Tibial nerve (tissue), 4 donors: ENCODE measurements at places on chromosomes 6 and 20. TPM values are rescaled to one million over a fixed set of nuclear protein-coding genes. Genes with fewer than 3 reads are reported as not detected.

DNA sequence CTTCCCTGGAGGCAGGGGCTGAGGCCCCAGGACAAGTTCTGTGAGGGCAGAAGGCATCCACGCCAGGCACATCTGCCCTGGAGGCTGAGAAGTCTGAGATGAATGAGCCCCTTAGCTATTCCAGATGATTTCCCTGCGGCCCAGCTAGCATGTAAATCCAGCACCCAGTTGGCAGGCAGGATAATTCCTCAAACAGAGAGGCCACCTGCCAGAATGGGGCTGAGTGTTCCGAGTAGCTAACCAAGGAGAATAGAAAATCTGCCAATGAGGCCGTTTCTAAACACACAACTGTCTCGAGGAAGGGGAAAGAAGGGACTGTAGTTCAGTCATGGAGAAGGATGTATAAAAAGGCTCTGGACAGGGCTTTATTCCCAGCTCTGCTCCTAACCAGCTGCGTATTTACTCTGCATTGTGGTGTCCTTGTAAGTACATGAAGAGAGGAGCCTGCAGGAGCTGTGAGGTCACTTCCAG lies 211.4 kb upstream of the CDYL start:
- H3K27me3 ChIP-seq, result no peaks in the 10 kb centered on the region
- no peaks in the 10 kb centered on the region for H3K36me3 ChIP-seq
- no peak for DNase-seq
- no peaks in the 10 kb centered on the region for H3K4me1 ChIP-seq

- H3K4me1 ChIP-seq, result no peaks in the 10 kb centered on the region
- no peak overlapping the region for H3K4me3 ChIP-seq
- no peaks in the 10 kb centered on the region for H3K36me3 ChIP-seq
- H3K27ac ChIP-seq, result no peak overlapping the region
- no peak for DNase-seq
Measured at GRCh38 chr6:167993169-167993568, 4.3 kb upstream of the KIF25 start.

GRCh38 chr20:61643656-61644377 lies 391.8 kb downstream of the CDH4 start:
- no peak overlapping the region for H3K27ac ChIP-seq
- DNase-seq, result peak; percentile 14
- H3K4me3 ChIP-seq, result no peak overlapping the region
- no peaks in the 10 kb centered on the region for H3K4me1 ChIP-seq
- no peaks in the 10 kb centered on the region for H3K36me3 ChIP-seq

GRCh38 chr20:14051454-14051853 lies 56.1 kb downstream of the MACROD2 start:
- H3K27ac ChIP-seq, result no peak overlapping the region
- H3K27me3 ChIP-seq, result no peaks in the 10 kb centered on the region
- no peaks in the 10 kb centered on the region for H3K36me3 ChIP-seq
- no peaks in the 10 kb centered on the region for H3K4me1 ChIP-seq
- DNase-seq, result no peak

PCNA gene
- 34.2 TPM for total RNA-seq

- H3K27ac ChIP-seq, result no peak overlapping the region
- no peak overlapping the region for H3K4me3 ChIP-seq
- H3K36me3 ChIP-seq, result no peaks in the 10 kb centered on the region
- H3K4me1 ChIP-seq, result no peaks in the 10 kb centered on the region
- no peaks in the 10 kb centered on the region for H3K27me3 ChIP-seq
Measured at GRCh38 chr20:52054123-52054522, 137.5 kb downstream of the ZFP64 start.

GRCh38 chr6:57190140-57190539 lies 18.0 kb downstream of the BAG2 start:
- no peak overlapping the region for H3K4me3 ChIP-seq
- H3K27me3 ChIP-seq, result no peaks in the 10 kb centered on the region
- H3K27ac ChIP-seq, result no peak overlapping the region
- no peaks in the 10 kb centered on the region for H3K4me1 ChIP-seq

- no peaks in the 10 kb centered on the region for H3K4me1 ChIP-seq
- H3K27ac ChIP-seq, result no peak overlapping the region
- H3K36me3 ChIP-seq, result no peaks in the 10 kb centered on the region
Measured at GRCh38 chr6:155867682-155868081, 412.0 kb upstream of the NOX3 start.

- DNase-seq, result no peak
- H3K27ac ChIP-seq, result no peak overlapping the region
- H3K36me3 ChIP-seq, result no peaks in the 10 kb centered on the region
Measured at GRCh38 chr6:18034798-18035202, 47.4 kb upstream of the KIF13A start.

- no peak overlapping the region for H3K27ac ChIP-seq
- no peaks in the 10 kb centered on the region for H3K4me1 ChIP-seq
- H3K27me3 ChIP-seq, result no peaks in the 10 kb centered on the region
- no peaks in the 10 kb centered on the region for H3K36me3 ChIP-seq
- DNase-seq, result no peak
Measured at GRCh38 chr20:43761386-43762340, 34.9 kb upstream of the GTSF1L start.

GRCh38 chr6:43671801-43672690 lies 15.5 kb downstream of the MRPS18A start:
- no peak overlapping the region for H3K4me3 ChIP-seq
- no peaks in the 10 kb centered on the region for H3K27me3 ChIP-seq
- no peak overlapping the region for H3K27ac ChIP-seq

- H3K36me3 ChIP-seq, result peaks cover 27% of the 10 kb centered on the region
Measured at GRCh38 chr6:42049116-42049809, 1.1 kb upstream of the TAF8 start.

DNA sequence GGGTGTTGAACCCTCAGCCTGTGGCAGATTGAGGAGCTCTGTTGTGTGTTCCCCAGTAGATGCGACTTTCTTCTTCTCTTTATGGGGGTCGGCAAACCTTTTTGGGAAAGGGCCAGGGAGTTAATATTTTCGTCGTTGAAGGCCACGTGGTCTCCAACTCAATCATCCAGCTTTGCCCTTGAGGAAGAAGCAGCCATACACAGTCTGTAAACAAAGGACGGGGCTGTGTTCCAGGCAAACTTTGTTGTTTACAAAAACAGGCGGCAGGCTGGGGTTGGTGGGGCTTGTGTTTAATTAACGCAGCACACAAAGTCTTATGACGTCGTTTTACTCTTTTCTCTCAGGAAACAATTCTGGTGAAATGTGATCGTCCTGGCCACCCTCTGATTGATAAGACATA lies 20.2 kb downstream of the KIF25 start:
- no peak overlapping the region for H3K27ac ChIP-seq
- no peaks in the 10 kb centered on the region for H3K27me3 ChIP-seq
- H3K4me1 ChIP-seq, result no peaks in the 10 kb centered on the region
- H3K36me3 ChIP-seq, result no peaks in the 10 kb centered on the region
- DNase-seq, result no peak

GRCh38 chr6:44926556-44926955 lies 401.6 kb upstream of the RUNX2 start:
- H3K27ac ChIP-seq, result no peak overlapping the region
- no peak overlapping the region for H3K4me3 ChIP-seq
- H3K36me3 ChIP-seq, result no peaks in the 10 kb centered on the region
- no peak for DNase-seq

DNA sequence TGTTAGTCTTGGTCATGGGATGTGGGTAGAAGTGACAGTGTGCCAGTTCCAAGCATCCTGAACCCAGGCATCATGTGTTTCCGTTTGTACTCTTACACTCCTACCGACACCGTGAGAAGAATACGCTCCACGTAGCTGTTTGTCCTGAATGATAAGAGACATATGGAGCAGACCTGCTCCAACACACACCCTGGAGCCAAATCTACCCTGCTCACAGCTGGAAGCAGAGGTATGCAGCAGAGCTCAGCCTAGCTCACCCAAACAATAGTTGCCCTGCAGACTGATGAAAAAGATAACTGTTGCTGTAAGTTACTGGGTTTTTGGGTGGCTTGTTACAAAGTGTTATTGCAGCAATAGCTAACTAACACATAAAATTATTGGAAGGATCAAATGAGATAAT lies 14.3 kb upstream of the PDSS2 start:
- no peak overlapping the region for H3K4me3 ChIP-seq
- DNase-seq, result no peak
- H3K27ac ChIP-seq, result no peak overlapping the region
- no peaks in the 10 kb centered on the region for H3K27me3 ChIP-seq
- no peaks in the 10 kb centered on the region for H3K4me1 ChIP-seq

DNA sequence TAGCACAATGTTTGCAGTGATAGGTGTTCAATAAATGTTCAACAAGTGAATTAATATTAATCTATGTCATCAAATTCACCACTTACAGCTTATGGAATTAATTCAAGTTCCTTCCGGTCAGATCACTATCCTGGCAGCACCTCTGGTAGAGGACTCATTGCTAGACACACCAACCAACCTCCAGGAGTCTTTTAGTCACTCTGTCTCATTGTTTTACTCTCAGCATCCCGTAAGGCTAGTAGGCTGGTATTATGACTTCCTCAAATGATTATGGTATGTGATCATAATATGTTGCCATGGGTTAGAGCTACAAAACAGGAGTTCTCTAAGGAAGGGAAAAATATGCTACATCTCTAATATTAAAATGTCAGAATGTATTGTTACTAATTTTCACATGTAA lies 21.7 kb upstream of the MMS22L start:
- no peaks in the 10 kb centered on the region for H3K36me3 ChIP-seq
- H3K27ac ChIP-seq, result no peak overlapping the region
- DNase-seq, result no peak

SLC22A16 gene
- not detected for total RNA-seq

FGD2 gene
- 48.8 TPM for total RNA-seq

NINL gene
- total RNA-seq, result 14.1 TPM

ALDH5A1 gene
- 11.4 TPM for total RNA-seq

- H3K27me3 ChIP-seq, result no peaks in the 10 kb centered on the region
- no peak for DNase-seq
- no peak overlapping the region for H3K27ac ChIP-seq
- H3K36me3 ChIP-seq, result no peaks in the 10 kb centered on the region
Measured at GRCh38 chr20:13464702-13465101, 174.0 kb downstream of the TASP1 start.

PSORS1C1 gene
- 2.1 TPM for total RNA-seq

DNA sequence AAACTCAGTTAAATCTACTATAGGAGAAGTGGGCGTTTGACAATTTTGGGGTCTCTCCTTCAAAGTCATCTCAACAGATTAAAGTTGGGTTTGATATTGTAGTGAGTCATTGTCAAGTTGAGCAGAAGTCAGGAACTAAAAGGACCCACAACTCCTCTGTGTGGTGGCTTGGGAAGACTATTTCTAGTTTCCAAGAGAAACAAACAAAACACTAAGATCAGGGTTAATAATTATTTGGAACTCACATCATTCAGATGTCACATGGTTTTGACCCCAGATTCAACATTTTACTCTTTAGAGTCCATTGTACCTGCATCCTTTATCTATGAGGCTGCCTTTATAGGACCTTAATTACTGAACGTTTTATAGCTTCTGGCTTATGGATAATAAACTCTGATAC lies 45.3 kb upstream of the TINAG start:
- H3K27ac ChIP-seq, result no peak overlapping the region
- H3K27me3 ChIP-seq, result no peaks in the 10 kb centered on the region
- DNase-seq, result no peak

DNA sequence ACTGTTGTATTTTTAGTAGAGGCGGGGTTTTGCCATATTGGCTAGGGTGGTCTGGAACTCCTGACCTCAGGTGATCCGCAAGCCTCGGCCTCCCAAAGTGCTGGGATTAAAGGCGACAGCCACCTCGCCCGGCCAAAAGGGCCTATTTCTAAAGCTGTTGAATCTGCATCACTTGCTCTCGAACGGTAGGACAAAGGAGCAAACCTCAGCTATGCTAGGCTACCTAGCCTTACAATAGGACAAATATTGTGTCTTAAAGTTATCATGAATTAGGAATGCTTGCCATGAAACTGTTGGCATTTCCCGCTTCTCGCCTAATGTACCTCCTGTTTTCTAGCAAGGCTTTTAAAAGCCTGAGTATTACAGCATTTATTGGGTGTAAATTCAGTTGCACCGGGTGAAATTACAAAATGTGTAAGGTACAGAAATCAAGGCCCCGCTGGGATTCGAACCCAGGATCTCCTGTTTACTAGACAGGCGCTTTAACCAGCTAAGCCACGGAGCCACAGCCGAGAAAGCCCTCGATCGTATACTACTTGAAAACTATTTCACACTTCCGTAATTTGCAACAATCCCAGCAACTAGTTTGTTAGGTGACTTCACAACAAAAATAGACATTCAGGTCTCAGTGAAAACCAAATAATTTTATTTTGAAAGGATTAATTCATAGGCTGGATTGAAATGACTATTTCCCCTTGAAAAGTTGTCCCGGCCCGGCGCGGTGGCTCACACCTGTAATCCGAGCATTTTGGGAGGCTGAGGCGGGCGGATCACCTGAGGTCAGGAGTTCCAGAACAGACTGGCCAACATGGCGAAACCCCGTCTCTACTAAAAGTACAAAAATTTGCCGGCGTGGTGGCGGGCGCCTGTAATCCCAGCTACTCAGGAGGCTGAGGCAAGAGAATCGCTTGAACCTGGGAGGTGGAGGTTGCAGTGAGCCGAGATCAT lies 211.6 kb upstream of the ZNF184 start:
- H3K4me1 ChIP-seq, result no peaks in the 10 kb centered on the region
- no peak overlapping the region for H3K4me3 ChIP-seq
- no peaks in the 10 kb centered on the region for H3K27me3 ChIP-seq
- H3K36me3 ChIP-seq, result no peaks in the 10 kb centered on the region
- DNase-seq, result no peak

SLC22A3 gene
- total RNA-seq, result 321 TPM

DNA sequence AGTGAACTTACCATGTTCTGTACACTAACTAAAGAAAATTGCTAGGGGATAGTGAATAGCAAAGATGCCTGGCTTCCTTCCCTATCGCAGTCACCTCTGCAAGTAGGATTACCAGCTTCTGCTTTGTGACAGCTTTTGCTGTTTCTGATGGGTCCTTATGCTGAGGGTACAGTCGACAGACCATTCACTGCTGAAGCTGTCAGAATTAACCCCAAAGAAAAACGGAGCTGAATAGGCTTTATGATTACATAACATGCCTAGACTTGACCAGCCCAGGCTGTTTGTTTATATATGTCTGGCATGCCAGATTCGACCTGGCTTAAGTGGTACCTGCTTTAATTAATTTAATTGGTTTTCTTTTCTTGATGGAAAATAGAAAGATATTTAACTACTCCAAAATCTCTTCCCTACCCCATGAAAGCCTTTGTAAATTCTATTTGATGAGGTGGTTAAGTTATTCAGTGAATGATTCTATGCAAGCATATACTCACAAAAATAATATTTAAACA lies 21.7 kb upstream of the PRELID3B start:
- H3K4me3 ChIP-seq, result no peak overlapping the region
- no peaks in the 10 kb centered on the region for H3K27me3 ChIP-seq
- DNase-seq, result no peak

TNNC2 gene
- total RNA-seq, result 6.5 TPM

DNA sequence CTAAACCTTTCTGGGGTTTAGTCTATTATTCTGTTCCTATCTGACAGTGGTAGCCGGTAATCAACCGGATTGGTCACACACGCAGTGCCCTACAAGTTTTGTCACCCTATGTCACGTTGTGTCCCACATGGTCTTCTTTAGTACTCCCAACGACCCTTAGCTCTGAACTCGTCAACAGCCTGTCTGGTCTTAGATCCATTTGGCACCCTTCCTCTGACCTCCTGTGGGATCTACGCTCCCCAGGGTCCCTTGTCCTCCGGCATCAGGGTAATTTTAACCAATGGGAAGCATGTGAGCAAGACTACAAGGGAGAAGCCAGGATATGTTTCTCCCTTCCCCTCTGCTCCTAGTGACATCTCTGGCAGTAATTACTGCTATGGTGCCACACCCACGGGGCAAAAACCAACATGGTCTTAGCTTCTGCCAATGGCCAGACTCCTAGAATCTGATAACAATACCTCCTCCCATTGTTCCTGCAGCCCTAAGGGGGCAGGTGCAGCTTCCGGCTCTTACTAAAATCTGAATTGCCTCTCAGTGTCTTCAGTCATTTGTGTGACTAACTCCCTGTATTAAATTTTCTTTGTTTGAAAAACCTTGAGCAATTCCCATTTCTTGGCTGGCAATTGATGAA lies 56.6 kb downstream of the MAFB start:
- H3K27me3 ChIP-seq, result no peaks in the 10 kb centered on the region
- no peak for DNase-seq
- no peak overlapping the region for H3K4me3 ChIP-seq
